ENCODE measurements at places on chromosomes 16 and 17.

GRCh38 chr16:58034774-58035173 is 9.2 kb downstream of the MMP15 start:
- no peak for DNase-seq

- DNase-seq = no peak
Observed at GRCh38 chr16:82400046-82400445, 226.7 kb upstream of the CDH13 start.

GRCh38 chr17:6994118-6994598 is 1.7 kb upstream of the ALOX12 start:
- no peak for DNase-seq

DNA sequence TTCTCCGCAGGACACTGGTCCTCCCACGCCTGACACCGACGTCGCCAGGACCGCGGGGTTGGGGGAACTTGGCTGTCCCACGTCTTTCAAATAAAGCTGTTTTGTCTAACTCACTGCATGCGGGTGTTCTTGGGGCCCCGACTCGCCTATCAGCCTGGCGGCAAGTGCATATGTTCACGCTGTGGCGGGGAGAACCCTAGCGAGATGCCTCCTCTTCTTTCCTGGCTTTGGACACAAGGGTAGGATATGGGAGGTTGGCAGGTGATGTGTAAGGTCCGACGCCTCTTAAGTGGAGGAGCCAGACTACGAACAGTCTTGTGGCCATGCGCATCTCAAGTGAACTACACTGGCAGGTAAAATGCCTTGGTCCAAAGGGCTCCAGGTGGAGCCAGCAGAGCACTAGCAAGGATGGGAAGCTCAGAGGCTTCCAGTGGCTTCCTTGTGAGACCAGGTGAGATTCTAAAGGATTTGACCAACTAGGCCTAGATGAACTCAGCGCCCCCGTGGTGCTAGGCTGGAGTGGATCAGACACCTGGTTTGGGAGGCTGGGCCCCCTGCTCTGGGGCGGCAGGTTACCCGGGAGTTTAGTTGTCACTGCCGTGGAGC is 873 bp upstream of the RPS2 start:
- DNase-seq = no peak
